Smooth muscle cell of the coronary artery (primary cell): ENCODE measurements at places on chromosomes 1 and 21. TPM values are rescaled to one million over a fixed set of nuclear protein-coding genes. Genes with fewer than 3 reads are reported as not detected.

FMO2 gene
- 6.2 and 9.0 TPM in 2 replicates for total RNA-seq

RGS18 gene
- not detected in 2 replicates for total RNA-seq

FAM163A gene
- not detected in 2 replicates for total RNA-seq

LEFTY2 gene
- total RNA-seq, result 0.08 TPM in 1 of 2 replicates, not detected in the other

FCRL1 gene
- 0.35 TPM in 1 of 2 replicates, not detected in the other for total RNA-seq

ZNF695 gene
- total RNA-seq, result 1.8 and 2.0 TPM in 2 replicates

TTC22 gene
- total RNA-seq, result not detected in 2 replicates

CEP104 gene
- 11.5 and 12.0 TPM in 2 replicates for total RNA-seq

RSPO1 gene
- total RNA-seq, result under 0.01 and 0.35 TPM in 2 replicates

EXTL1 gene
- 0.15 and 0.23 TPM in 2 replicates for total RNA-seq

HCN3 gene
- 0.53 and 1.5 TPM in 2 replicates for total RNA-seq

ARTN gene
- total RNA-seq, result 0.38 TPM in 1 of 2 replicates, not detected in the other

TNFRSF4 gene
- total RNA-seq, result not detected in 2 replicates

AMY2A gene
- not detected in 2 replicates for total RNA-seq

CIART gene
- 2.9 and 4.2 TPM in 2 replicates for total RNA-seq

FLG2 gene
- total RNA-seq, result not detected in 2 replicates

DNASE2B gene
- not detected in 2 replicates for total RNA-seq

RIPK4 gene
- 0.23 and 11.1 TPM in 2 replicates for total RNA-seq

FMOD gene
- total RNA-seq, result 7.1 and 24.5 TPM in 2 replicates

CD164L2 gene
- total RNA-seq, result not detected in 2 replicates

TIAM1 gene
- 0.75 and 5.3 TPM in 2 replicates for total RNA-seq

TSPEAR gene
- not detected in 2 replicates for total RNA-seq

ANGPTL1 gene
- 2.8 and 5.6 TPM in 2 replicates for total RNA-seq

VWA5B1 gene
- not detected in 2 replicates for total RNA-seq

PYHIN1 gene
- total RNA-seq, result 0.47 TPM in 1 of 2 replicates, not detected in the other

ANKRD45 gene
- total RNA-seq, result not detected in 2 replicates

VSIG8 gene
- total RNA-seq, result 0.08 TPM in 1 of 2 replicates, not detected in the other

CENPF gene
- total RNA-seq, result 0.70 and 9.8 TPM in 2 replicates

S100A14 gene
- 0.12 and 0.30 TPM in 2 replicates for total RNA-seq

FCRL5 gene
- not detected in 2 replicates for total RNA-seq

LRRC38 gene
- total RNA-seq, result 0.12 and 0.38 TPM in 2 replicates

AK2 gene
- 36.4 and 88.5 TPM in 2 replicates for total RNA-seq

PRELP gene
- under 0.01 and 2.3 TPM in 2 replicates for total RNA-seq

NTRK1 gene
- total RNA-seq, result 0.08 and 0.12 TPM in 2 replicates

ANGPTL7 gene
- total RNA-seq, result 0.23 TPM in 1 of 2 replicates, not detected in the other

EDARADD gene
- total RNA-seq, result not detected in 2 replicates

SASS6 gene
- 0.35 and 1.9 TPM in 2 replicates for total RNA-seq

FCRL6 gene
- total RNA-seq, result not detected in 2 replicates

TEDDM1 gene
- total RNA-seq, result not detected in 2 replicates

SLC2A5 gene
- 1.1 and 23.5 TPM in 2 replicates for total RNA-seq

KAZN gene
- total RNA-seq, result 1.4 and 10.9 TPM in 2 replicates

KRTAP19-1 gene
- total RNA-seq, result not detected in 2 replicates

MARK1 gene
- 0.23 and 0.30 TPM in 2 replicates for total RNA-seq

MANEAL gene
- 0.35 and 0.38 TPM in 2 replicates for total RNA-seq

C1QTNF12 gene
- total RNA-seq, result 0.35 and 0.53 TPM in 2 replicates

PLA2G2F gene
- not detected in 2 replicates for total RNA-seq

SH2D1B gene
- not detected in 2 replicates for total RNA-seq

CHAF1B gene
- 1.2 and 1.4 TPM in 2 replicates for total RNA-seq

LAMC2 gene
- total RNA-seq, result 1.5 and 7.0 TPM in 2 replicates

OR2T35 gene
- not detected in 2 replicates for total RNA-seq

ZNF670 gene
- total RNA-seq, result 0.23 and 2.0 TPM in 2 replicates

MIER1 gene
- total RNA-seq, result 26.2 and 72.9 TPM in 2 replicates

CA14 gene
- total RNA-seq, result not detected in 2 replicates

LCE2C gene
- not detected in 2 replicates for total RNA-seq

CHODL gene
- total RNA-seq, result not detected in 2 replicates
